ENCODE measurements at places on chromosomes 12 and 14.
A peak's percentile ranks its signal among the peaks of the same experiment; 100 is the strongest.

DNA sequence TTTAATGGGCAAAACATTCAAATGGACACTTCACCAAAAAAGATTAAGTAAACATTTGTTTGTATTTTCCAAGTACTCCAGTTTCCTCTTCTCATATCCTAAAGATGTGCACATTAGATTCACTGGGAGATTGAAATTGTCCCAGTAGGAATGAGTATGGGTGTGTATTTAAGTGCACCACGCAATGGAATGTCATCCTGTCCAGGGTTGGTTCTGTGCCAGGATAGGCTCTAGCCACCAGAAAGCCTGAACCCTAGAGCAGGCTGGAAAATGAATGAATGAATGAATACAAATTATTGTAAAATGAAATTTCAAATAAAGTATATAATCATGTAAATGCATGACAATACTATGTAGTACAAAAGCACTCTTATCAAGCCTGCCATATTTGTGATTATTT lies 14.0 kb downstream of the CEP83 start:
- DNase-seq, result no peak

GRCh38 chr12:13149411-13149810 lies 45.9 kb upstream of the GSG1 start:
- DNase-seq, result no peak

GRCh38 chr12:67415473-67415872 lies 146.3 kb downstream of the CAND1 start:
- DNase-seq, result no peak

DNA sequence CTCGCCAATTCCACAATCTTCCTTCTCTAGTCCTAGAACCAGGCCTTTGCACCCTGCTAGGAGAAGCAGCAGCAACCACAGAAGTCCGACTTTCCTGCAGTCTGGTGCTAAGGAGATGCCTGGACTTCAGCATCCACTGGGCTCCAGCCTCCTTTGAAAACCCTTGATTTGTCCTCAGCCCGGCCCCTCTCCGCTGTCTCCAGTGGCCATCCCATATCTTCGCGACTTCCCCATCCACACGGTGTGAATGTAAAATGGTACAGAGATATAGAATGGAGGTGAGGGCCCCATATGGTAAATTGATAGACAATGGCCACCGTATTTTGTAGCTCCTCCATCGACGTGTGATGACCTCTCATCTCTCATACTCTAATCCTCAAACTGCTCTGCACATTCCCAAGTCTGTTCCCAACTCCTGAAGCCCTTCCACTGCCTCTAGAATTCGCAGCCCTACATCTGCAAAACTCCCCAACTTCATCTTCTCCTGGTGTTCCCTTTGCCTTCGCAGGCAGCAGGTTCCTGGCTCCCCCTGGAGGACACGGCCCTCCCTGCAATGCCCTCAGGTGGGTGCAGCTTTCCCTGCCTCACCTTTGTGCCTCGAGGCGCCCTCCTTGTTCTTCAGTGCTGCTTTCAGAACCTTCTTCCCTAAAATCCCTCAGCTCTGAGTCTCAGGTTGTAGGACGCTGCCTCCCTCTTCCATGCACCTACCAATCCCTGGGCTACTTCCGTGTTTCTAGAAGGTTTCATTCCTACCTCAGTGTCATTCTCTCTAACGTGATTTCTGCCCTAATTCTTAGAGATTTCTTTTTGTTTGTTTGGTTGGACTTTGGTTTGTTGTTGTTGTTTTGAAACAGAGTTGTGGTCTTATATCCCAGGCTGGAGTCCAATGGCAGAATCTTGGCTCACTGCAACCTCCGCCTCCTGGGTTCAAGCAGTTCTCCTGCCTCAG lies 36.7 kb downstream of the TMBIM6 start:
- peak; percentile 69 for DNase-seq

DNA sequence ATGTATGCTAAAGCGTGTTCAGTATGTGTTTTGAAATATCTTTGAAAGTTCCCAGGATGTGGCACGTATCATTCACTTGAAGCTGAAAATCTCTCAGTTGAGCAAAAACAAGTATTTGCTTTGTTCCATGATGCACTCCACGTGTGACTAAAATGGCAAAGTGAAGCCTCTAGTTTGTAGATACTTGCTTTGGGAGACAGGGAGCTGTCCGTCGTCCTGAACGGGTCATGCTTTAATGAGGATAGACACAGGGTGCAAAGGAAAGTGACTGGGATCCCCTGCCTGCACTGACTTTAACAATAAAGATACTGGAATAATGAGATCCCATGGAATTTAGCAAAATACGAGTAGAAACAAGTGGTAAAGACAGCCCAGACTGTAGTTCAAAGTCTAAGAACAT lies 991.4 kb downstream of the NRXN3 start:
- DNase-seq, result no peak

GRCh38 chr12:118377021-118377883 lies 897 bp downstream of the SUDS3 start:
- peak; percentile 12 for DNase-seq

GRCh38 chr12:12716151-12716792 lies 896 bp upstream of the CDKN1B start:
- DNase-seq, result no peak

Measured in CD4-positive, alpha-beta memory T cell (primary cell).